ENCODE measurements at places on chromosomes 5 and 9.

DNA sequence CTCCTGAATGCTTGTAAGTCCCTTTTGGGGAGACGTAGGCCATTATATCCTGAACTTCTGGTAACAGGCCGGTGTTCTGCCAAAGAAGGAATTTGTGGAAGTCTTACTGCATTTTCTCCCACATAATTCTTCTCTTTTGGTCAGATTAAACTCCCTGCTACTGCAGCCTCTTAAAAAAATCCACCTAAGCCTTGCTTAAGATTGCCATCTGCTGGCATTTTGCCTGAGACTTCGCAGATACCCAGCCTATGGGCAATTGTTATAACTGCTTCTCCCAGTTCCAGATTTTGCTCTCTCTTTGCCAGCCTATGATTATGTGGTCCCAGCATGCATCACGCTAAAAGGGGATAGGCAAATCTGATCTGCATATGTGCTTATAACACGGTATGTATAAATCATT, 391.6 kb upstream of the CHD1 start:
- no peak for DNase-seq

DNA sequence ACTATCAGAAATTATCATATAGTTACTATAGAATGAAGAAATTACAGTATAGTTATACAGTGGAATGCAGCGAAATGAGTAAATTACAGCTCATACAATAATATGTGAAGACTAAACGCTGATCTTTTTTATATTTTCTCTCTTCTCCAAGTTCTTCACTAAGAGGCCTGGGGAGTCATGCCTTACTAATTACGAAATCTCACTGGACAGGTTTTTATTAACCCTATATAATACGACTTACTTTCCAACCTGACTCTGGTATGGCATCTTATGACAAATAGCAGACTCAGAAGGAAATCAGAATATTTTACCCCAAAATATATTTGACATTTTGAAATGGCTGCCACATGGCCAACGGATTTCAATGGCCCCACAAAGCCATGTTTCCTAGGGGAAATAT, 9.1 kb downstream of the CARNMT1 start:
- DNase-seq, result no peak

DNA sequence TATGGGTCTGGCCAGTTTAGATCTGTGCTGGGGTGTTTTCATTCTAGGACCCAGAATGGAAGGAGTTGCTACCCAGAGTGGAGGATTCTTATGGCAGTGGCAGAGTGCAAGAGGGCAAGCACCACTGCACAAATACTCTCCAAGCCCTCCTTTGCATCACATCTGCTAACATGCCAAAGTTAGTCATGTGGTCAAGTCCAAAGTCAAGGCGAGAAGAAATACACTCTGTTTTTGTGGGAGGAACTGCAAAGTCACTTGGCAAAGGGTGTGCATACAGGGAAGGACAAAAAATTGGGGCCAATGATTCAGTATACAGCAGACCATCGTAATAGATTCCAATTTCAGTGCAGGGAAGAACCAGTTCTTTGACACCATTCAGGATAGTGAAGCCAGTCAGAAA, 43.9 kb upstream of the HMGCS1 start:
- no peak for DNase-seq

- DNase-seq, result no peak
These were observed 18.2 kb upstream of the STK32A start for GRCh38 chr5:147216552-147217154.

GRCh38 chr5:167730121-167730520, 561.3 kb upstream of the WWC1 start:
- no peak for DNase-seq

DNA sequence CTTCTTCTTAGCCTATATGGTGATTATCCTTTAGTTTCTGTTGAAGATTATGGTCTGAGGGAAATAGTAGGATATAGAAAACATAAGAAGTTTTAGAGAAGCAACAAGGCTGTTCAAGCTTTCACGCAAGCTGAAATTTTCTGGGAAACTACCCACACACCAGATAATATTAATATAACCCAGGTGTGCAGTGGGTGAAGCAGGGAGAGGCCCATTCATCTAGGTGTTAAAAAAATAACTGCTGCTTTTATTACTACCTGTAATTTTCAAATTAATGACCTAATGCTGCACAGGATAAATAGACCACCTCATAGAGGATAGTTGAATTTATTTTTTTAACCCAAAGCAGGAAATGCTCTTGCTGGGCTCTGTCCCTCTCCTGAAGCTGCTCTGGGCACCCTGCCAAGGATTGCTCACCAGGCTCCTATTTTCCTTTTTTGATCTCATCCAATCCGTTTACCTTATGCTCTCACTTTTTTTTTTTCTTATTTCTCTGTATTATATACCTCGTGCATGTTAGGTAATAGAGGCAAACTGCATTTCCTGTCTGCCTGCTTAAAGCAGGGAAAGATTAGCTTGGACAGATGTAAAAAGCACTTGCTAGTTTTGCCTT, 124.3 kb upstream of the SLC12A2 start:
- DNase-seq, result no peak

DNA sequence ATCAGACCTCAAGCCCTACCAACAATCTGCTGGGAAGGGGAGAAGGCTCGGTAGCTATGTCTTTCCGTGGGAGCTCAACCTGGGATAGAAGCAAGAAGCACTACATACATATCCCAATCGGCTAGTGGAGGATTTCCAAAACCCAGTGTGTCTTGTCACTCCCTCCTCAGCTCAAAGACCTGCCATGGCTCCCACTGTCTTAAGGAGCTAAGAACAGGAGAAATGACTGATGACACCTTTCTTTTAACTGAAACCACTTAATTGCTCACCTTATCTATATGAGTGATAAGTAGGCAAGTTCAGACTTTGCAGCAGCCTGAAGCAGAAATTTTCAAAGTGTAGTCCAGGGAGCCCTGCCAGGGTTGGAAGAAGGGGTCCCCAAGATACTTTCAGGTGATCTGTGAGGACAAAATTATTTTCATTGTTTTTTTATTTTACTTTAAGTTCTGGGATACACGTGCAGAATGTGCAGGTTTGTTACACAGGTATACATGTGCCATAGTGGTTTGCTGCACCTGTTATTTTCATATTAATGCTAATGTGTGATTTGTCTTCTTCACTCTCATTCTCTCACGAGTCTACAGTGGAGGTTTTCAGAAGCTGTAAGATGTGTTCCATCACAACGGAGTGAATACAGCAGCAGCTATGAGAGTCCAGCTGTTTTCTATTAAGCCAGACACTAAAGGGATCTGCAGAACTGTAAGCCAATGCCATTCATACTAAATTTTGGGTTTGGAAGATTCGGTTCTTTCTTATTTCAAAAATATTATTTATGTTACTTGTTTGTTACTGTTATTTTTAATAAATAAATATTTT, 41.4 kb downstream of the PAX5 start:
- DNase-seq, result no peak

GRCh38 chr5:54156577-54156976, 153.8 kb downstream of the ARL15 start:
- DNase-seq, result no peak

- DNase-seq, result no peak
These were observed 150.3 kb upstream of the ADRA1B start for GRCh38 chr5:159765760-159766517.

- no peak for DNase-seq
These were observed 708.7 kb downstream of the CDH9 start for GRCh38 chr5:26329562-26330189.

DNA sequence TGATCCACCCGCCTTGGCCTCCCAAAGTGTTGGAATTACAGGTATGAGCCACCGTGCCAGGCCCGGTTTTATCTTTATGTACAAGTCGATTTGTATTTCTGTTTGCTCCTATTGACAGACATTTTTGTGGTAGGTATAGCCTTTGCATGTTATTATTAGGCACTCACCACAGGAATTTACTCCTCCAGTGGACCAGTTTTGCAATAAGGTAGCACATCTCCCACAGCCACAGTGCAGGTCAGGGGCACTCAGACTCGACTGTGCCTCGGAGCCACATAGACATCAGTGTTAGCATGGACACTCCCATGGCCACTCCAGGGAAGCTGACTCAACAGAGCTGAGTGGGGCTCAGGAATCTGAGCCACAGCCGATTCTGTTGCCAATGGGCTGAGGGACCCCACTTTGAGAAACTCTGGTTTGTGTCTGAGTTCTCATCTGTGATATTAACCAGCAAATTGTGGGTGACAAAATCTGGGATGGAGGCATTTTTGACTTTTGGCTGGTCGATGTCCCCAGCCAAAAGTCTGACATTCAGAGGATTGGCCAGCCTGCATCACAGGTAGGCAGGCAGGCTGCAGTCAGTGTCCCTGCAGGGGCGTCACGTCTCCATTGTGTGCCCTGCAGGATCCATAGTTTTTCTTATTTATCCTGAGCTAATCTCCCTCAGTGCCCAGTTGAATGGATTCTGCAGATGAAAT, 15.0 kb upstream of the SHB start:
- DNase-seq, result no peak

- DNase-seq, result no peak
These were observed 6.6 kb downstream of the SLC22A4 start for GRCh38 chr5:132300577-132301343.

GRCh38 chr9:73683862-73684591, 532.4 kb downstream of the ANXA1 start:
- DNase-seq, result no peak

DNA sequence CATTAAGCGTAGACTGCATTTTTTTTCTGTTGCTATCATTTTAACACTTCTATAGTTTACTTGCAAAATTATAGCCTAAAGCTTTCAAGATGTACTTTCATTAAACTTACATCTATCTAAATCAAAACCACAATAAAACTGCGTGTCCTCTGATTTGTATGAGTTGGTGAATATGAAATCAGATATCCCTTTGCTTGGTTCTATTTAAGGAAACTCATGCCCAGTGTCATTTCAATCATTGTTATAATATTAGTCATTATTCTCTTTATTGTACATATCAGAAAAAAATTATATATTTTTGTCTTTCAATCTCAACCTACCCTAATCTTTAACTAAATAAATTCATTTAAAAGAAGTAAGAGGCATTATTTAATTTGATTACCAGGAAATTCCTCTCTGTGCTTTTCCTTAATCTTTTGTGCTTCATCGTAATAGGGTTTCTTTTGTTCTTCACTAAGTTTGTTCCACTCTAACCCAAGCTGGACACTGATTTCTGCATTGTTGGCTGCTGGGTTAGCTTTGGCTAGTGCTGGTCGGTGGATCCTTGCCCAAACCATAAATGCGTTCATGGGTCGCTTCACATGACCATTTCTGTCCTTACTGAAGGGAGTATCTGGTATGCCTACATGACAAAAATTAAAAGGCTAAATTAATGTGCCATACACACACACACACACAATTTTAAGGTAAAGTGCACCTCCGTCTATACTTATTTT, 3.8 kb downstream of the SOX30 start:
- no peak for DNase-seq

- DNase-seq, result no peak
These were observed 76.1 kb downstream of the MAMDC2 start for GRCh38 chr9:70119786-70120185.

DNA sequence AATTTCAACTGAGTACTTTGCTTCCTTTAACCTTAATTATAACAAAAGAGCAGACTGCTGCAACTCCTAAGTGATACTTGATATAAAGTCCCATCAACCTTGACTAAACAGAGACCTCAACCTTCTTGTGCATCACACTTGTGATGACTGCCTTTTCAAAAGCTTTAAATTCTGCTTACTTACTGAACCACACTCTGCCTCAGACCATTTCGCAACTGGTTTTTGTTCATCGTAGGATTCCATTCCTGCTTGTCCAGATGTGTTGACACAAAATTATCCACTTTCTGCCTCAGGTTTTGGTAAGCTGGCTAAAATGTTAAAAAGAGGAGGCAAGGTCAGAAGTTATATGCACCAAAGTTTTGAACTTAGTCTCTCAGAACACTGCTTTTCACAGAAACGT, 3.5 kb downstream of the BOD1 start:
- DNase-seq, result no peak

GRCh38 chr5:74232276-74232675, 408.3 kb downstream of the ENC1 start:
- no peak for DNase-seq

GRCh38 chr5:55308254-55308836, 556 bp downstream of the MTREX start:
- no peak for DNase-seq

DNA sequence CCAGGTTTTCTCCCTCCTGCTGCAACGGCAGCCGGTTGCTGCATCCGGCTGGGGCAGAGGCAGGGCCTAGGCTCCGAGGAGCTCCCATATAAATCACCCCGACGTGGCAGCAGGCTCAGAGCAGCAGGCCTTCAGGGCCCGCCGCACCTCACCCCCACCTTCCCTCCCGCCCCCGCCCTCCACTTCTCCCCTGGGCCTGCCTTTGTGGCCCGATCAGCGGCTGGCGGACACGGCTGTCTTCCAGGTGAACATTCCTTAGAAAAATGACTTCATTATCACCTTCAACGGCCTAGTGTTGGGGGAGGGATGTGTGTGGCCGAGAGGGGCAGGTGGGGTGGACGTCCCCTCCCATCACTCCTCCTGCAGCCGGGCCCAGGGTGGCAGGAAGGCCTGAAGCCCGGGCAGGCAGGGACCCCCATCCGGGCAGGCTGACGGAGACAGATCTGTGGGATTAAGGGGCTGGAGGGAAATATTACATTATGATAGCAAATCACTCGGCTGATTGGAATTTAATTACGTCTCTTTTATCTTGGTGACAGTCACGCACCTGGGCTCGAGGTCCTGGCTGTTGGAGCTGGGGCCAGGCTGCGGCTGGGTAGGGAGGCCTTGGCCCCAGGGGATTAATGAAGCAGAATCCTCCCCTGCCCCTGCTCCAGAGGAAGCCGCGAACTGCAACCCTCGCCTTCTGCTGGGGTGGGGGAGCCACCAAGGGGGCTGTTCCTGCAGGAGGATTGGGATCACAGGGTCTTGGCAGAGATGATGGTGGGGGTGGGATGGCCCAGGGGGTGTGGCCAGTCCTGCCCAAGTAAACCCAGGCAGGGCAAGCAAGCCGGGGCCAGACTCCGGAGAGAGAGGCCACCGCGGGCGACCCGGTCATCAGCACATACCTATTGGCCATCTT, 38.4 kb upstream of the RXRA start:
- no peak for DNase-seq

DNA sequence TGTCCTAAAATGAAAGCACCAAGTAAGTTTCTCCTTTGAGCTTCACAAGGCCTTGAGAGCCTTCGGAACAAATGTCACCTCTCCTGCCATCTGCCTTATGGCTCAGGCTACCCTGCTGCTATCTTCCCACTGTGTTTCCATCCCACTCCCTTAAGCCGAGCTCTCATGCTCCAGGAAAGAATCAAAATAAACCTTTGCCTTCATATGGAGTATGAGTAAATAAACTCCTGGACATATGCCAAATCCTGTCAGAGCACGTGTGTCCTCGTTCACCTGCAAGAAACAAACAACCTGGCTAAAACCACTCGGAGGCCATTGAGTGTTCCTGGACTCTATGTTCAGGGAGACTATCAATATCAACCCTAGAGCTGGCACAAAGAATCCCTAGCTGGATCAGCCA, 122.3 kb upstream of the CCDC112 start:
- no peak for DNase-seq

GRCh38 chr9:137407590-137408300, 15.2 kb downstream of the EXD3 start:
- DNase-seq, result no peak

Measured in NCI-H1930 (cell line).